ENCODE measurements at places on chromosomes 11 and 22.

- no peak for DNase-seq
These were observed 118.1 kb downstream of the HIPK3 start for GRCh38 chr11:33375236-33375635.

DNA sequence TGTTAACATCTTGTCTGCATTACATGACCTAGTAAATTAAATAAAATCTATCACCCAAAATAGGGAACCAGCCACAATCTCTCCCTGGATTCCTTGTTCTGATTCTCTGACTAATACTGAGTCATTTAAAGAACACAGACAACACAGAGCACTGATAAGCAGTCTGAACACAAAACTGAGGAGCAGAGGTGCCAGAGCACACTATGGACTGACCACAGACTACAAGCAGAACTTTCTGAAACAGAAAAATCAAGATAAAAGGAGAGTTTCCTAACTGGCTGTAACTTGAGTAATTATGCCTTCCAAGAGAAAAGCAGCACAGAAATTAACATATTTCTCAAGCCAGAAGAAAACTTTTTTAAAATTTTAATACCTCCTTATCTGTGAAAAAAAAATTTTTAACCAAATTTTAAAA is 128.8 kb downstream of the SGSM3 start:
- DNase-seq: no peak

DNA sequence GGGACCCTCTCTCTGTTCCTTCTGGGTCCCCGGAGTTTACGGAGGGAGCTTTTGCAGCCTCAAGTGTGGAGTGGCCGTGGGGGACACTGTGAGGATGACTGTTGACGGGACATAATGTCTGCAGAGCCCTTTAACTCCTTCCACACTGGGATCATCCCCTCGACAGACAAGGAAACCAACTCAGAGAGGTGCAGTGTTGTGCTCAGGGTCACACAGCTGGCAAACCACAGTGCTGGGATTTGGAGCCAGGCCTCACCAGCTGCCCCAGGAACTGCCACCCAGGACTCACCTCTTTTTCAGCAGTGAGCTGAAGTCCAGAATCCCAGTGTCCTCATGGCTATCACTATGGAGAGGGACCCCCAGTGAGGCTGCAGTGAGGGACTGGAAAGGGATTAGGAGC is 5.4 kb downstream of the MYBPC3 start:
- DNase-seq: no peak

- no peak for DNase-seq
These were observed 47.6 kb downstream of the NECTIN1 start for GRCh38 chr11:119681361-119681910.

DNA sequence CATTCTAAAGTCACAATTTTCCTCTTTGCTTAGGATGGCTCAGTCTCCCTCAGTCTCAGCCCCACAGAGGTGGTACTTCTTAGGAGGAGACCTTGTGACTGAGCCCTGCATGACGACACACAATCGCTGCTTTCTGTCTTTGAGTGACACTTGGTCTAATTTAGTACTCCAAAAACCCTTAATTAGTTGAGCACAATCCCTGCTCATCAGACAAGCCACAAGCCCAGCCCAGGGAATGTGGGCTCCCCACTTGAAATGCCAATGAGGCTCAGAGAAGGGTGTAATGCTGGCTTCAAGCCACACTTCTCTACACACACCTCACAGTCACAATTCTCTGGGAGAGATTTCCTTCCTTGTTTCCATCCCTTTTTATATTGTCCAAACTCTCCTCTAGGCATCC is 101.8 kb downstream of the FEZ1 start:
- no peak for DNase-seq

GRCh38 chr22:46854125-46854870 is 91.8 kb downstream of the TBC1D22A start:
- no peak for DNase-seq

GRCh38 chr11:10528121-10528520 is 12.9 kb downstream of the RNF141 start:
- no peak for DNase-seq

GRCh38 chr11:95293116-95293515 is 62.1 kb upstream of the SESN3 start:
- DNase-seq: no peak

DNA sequence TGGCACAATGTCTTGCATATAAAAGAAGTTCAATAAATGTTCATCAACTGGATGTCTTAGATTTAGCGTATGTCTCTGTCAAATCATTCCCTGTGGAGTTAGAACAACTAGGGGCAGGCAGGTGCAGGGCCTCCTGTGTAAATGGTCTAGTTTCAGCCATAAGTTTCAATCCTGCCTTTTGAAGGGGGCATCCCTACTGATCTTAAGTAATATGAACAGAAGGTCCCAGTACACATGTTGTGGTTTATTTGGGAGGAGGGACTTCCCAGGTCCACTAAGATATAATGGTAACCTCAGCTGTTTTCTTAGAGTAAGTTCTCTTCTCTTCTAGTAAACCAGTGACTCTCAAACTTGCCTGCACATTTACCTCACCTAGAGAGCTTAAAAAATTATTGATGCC is 19.8 kb downstream of the TTC12 start:
- no peak for DNase-seq

DNA sequence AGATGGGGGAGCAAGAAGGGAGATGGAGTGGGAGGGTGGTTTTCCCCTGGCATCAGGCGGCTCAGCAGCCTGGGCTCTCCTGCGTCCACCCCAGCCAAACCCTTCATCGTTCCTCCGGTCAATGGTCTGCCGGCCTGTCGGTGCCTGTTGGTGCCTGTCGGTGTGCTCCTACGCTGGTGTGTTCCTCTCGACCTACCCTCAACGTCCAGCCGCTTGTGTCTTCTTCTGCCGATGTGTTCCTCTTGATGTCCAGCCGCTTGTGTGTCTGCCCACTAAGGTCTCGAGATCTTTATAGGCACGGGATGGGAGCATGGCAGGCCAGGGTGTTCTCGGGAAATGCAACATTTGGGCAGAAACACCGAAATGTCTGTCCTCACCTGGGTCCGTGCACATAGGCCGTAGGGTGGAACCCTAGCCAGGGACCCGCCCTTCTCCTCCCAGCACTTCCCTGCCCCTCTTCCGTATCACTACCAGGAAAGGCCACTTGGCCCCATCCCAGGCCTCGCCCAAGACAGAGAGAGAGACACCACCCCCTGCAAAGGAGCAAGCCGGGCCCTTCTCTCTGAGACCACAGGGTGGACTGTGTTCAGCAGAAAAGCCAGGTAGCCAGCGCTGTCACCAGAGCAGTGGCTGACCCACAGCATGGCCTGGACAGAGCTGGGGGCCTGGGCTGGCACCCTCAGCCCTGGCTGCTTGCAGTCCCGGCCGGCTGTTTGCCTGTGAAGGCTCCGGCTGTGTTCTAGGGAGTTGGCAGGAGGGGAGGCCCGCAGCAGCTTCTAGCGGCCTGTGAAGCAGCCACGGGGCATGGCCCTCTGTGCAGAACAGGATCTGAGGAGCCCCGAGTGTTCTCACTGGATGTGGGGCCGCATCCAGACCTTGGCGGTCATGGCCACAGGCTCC is 61.6 kb upstream of the KCNQ1OT1 start:
- no peak for DNase-seq

Measured in NCI-H187 (cell line).